Heart left ventricle (tissue), 16 donors: ENCODE measurements at places on chromosomes 11 and 22. TPM values are rescaled to one million over a fixed set of nuclear protein-coding genes. Genes with fewer than 3 reads are reported as not detected.

DNA sequence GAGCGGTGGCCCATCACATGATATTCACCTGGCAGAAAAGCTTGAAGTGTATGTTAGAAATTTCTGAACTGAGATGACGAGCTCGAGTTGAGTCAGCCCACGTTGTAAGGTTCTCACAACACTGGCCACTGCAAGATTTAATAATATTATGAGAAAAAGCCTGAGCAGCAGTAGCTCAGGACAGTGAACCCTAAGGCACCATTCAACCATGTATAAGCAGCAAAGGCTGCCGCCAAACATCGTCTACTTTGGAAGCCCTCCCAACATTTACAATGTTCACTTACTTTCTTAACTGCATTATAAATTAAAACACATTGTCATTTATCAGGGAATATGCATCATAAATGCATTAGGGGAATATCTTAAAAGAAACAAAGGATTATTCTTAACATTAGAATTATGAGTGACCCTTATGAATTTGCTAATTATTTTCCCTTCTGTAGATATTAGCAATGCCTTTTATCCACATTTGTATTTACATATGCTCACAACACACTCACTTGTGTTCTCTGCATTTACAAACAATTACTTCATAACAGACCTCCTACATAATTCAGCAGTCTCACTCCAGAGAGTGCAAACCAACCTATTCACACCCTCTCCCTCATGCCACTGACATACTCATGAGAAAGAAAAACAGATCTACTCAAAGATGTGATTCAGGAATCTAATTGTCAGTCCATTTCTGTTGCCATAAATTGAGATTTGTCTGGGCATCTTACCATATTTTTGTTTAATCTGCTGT, 57.7 kb upstream of the CARD18 start:
- DNase-seq = no peak

Gene DCHS1
- 6.6 TPM for polyA plus RNA-seq

DNA sequence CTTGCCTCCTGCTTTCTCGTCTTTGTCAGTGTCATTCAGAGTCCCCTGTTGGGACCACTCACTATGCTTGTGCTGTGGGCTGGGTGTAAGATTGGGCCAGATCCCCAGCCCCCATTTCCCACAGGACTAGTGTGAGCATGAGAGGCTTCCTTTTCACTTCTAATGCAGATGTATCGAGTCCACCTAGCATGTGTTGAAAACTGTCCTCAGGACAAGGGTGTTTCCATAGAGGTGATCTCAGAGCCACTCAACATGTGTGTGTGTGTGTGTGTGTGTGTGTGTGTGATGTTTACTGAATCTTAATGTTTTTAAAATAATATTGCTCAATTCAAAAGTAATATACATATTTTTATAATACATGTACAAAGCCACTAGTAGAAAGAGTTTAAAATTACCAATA, 11.4 kb upstream of the CD44 start:
- no peak for DNase-seq

DNA sequence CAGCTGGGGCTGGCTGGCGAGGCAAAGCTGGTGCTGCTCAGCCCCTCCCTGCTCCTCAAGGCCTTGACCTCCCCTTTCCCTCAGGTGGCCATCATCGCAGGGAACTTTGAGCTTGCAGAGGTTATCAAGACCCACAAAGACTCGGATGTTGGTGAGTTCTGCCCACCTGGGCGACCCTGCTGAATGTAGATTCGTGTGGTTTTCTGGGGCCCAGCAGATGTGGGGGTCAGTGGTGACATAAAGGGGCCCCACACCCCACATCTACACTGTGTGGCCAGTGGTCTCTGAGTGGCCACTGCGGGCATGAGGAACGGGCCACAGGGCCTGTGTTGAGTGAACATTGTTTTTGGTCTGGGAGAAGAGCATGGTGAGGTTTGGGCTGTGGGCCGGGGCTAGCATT, 11.9 kb downstream of the SHANK3 start:
- DNase-seq = no peak

DNA sequence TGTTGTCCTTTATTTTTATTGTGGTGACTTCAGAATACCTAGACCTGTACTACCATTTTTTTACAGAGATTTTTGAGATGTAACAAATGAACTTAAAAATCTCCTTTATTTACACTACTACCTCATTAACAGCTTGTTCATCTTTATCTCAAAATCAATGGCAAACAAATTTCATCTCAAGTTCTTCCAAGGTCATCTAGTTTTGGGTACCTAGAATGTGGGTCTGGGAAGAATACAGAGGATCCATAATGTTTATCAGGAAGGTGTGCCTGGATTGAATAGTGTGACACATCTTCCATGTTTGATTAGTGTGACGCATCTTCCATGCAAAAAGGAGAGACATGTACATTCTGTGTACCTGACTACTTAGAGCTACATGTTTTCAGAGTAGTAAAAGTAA, 63.3 kb upstream of the CCDC179 start:
- DNase-seq = no peak

Gene GRM5
- polyA plus RNA-seq = not detected

Gene TMEM151A
- polyA plus RNA-seq = 0.08 TPM

DNA sequence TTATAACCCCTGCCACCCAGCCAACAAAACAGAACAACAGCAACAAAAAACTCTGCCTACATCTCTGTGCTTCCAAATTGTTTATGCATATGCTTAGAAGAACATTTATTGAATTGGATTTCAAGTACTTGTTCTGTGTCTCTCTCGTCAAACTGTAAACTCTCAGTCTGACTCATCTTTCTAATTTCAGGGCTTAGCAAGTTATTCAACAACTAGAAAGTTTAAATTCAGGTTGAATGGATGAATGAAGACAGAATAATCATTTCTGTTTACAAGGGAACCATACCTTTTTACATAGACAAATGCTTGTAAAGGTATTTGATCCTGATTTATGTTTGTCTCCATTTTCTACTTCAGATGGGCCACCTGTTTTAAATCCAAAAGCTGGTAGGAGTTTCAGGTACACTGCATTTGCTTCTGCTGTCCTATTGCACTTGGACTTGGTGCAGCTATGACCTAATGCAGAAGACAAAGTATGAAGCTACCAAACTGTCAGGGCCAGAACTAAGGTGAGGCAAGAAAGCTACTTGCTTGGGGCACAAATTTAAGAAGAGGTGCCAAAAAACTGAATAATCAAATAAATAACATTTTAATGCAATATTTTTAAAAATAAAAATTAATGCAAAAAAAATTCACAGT, 1.6 kb upstream of the FBXO3 start:
- DNase-seq = no peak

- DNase-seq = no peak
Measured at GRCh38 chr22:43423046-43423445, 11.2 kb downstream of the MPPED1 start.

Gene IGSF9B
- 38.3 TPM for polyA plus RNA-seq

Gene DNHD1
- polyA plus RNA-seq = 2.2 TPM

- no peak for DNase-seq
Measured at GRCh38 chr11:31882951-31883392, 71.8 kb upstream of the PAX6 start.

DNA sequence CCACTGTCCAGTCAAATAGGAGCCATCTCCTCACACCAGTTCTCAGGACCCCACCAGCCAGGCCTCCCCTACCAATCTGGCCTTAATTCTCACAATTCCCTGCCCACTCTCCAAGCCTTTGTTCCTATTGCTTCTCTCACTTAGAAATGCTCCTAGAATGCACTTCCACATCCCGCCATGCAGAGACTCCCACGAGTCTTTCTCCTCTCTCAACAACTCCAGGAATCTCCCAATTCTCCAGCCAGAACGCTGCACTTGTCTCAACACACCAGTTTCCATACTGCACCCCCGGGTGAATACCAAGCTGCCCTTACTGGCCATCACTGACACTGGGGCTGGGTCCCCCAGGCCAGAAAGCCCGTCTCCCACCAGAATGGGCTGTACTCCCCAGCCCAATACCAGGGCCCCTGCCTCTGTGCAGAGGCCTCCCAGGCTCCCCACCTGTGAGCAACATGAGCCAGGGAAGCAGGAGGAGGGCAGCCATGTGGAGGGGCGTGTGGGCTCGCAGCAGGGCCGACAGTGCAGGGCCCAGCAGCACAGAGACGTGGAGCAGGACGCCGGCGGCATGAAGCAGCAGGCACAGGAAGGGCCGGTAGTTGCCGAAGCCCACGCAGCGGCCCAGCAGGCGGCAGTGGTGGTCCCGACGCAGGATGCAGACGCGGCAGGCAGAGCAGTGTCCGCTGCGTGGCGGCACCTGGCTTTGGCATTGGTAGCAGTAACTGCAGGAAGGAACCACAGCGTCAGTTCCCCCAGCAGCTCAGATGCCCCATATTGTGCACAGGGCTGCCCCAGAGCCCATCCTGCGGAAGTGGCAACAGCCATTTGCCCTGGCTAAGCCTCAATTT, 2.4 kb downstream of the ZDHHC24 start:
- no peak for DNase-seq

Gene KRTAP5-11
- not detected for polyA plus RNA-seq

DNA sequence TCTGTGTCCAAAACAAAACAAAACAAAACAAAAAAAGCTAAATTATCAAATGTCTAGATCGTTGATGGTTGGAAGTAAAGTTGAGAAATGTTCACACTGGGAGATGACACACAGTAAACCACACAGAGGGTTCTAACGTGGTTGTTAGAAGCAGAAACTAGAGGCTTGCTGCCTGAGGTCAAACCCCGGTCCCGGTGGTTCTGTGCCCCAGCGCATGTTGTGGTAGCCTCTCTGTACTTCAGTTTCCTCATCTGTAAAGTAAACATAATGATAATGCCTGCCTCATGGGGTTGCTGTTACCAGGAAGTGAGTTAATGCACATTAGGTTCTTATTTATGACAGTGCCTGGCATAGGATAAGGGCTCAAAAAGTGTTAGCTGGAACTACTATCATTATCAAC, 33.4 kb downstream of the PPARA start:
- DNase-seq = no peak

Gene MOGAT2
- not detected for polyA plus RNA-seq

GRCh38 chr11:12128301-12128751, 17.9 kb downstream of the MICAL2 start:
- DNase-seq = no peak

GRCh38 chr22:50114221-50115021, 24.6 kb downstream of the MOV10L1 start:
- no peak for DNase-seq

DNA sequence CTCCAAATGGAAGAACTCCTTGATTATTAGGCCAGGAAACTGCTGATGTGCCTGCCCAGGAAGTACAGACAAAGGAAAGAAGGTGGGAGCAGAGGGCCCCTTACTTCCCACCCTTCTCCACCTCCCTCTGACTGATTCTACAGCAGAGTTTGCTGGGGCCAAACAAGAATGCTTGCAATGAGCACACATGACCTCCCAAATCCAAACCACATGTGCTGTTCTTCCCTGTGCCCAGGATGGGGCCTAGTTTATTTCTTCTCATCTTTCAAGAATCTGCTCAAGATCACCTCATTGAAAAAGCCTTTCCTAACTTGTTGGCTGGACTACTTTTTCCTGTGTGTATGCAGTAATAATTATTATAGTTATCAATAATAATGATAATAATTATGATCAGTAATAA, 286.1 kb downstream of the RAB38 start:
- no peak for DNase-seq

DNA sequence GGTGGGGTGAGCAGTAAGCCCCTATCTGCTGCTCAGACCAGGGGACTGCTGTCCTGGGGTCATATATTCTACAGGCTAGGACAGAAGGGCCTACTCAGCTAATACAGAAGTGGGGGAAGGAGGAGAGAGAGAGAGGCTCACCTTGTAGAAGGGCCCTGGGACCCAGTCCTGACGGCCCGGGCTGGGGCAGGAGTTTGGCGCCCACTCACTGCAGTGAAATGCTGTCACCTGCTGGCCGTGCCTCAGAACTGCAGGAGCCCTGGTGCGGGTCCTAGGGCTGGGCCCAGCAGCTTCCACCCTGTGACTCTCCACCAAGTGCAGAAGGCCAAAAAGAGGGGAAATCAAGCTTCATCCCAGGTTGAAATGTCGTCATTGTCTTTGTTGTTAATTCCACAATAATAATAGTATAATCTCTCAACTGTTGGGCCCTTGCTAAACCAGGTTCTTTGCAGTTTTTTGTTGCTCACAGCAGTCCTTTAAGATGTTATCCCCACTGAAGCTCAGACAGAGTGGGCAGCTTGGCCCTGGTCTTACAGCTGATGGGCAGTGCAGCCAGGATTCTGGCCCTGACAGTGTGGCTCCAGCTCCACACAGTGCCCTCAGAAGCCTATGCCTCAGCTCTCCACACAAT, 29.6 kb downstream of the TRIM29 start:
- peak; percentile 63 for DNase-seq

DNA sequence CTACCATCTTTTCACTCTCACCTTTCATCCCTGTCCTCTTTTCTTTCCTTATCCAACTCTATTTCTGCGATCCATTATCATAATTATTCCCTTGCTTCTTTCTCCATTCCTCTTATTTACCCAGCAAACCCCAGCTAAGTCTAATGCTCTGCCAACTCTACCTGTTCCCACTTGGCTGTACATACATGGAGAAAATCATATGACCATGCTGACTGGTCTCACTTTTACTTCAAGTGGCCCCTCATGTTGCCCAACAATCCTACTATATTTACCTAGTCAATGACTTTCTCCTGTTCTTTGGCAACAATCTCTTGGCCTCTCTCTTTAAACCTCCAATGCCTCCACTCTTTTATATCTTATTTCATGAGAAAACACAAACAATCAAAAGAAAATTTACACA, 94.1 kb downstream of the USP35 start:
- no peak for DNase-seq

Gene ELFN2
- polyA plus RNA-seq = 0.04 TPM

Gene MS4A3
- 0.11 TPM for polyA plus RNA-seq

DNA sequence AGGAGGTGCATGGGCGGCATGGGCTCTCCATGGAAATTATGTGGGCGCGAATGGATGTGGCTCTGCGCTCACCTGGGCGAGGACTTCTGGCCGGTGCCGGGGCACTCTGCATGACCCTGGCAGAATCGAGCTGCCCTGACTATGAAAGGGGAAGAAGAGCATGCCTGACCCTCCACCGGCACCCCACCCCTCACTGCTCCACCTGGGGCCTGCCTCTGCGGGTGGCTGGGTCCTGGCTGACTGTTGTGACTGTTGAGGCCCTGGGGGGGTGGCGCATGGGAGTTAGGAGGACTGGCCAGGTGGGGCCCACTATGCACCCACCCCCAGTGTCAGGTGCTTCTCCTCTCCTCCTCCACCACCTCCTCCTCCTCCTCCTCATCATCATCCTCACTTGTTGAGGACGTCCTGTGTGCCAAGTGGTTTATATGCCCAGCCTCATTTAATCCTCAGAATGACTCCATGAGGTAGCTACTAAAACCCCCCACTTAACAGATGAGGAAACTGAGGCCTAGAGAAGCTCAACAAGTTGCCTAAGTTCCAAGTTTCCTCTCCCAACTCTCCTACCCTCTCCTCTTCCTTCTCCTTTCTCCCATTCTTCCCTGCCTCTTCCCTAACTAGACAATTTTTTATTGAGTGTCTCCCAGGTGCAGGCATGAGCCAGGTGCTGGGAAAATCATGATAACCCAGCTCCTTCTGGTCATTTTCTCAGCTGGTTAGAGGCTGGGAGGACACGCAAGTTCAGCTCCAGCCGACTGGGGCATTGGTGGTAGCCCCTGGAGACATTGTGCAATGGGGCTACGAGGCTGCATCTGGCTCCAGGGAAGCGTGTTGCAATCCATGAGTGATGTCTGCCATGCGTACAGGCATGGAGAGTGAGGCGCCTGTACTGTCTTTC, 2.3 kb downstream of the MYEOV start:
- DNase-seq = no peak

Gene DERL3
- polyA plus RNA-seq = 12.7 TPM
